ENCODE measurements at places on chromosomes 6 and 20.

DNA sequence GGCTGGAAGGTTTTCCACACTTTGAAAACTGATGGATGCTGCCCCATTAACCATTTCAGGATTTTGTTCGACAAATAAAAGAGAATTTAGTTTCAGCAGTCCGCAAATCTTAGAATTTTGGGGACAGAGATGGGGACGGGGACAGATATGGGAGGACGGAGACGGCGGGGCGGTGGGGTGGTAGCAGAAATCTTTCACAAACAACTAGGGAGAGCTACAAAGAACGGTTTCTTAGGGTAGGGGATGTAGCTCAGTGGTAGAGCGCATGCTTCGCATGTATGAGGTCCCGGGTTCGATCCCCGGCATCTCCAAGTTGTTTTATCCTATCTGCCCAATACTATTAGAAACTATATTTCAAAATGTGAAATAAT, 15.1 kb downstream of the HMGN4 start:
- peak; percentile 10 for DNase-seq

GRCh38 chr6:104580452-104580851, 279.3 kb downstream of the HACE1 start:
- no peak for DNase-seq

- no peak for DNase-seq
Measured at GRCh38 chr6:6365242-6365641, 44.8 kb upstream of the F13A1 start.

GRCh38 chr6:133410638-133411435, 169.7 kb downstream of the EYA4 start:
- no peak for DNase-seq

DNA sequence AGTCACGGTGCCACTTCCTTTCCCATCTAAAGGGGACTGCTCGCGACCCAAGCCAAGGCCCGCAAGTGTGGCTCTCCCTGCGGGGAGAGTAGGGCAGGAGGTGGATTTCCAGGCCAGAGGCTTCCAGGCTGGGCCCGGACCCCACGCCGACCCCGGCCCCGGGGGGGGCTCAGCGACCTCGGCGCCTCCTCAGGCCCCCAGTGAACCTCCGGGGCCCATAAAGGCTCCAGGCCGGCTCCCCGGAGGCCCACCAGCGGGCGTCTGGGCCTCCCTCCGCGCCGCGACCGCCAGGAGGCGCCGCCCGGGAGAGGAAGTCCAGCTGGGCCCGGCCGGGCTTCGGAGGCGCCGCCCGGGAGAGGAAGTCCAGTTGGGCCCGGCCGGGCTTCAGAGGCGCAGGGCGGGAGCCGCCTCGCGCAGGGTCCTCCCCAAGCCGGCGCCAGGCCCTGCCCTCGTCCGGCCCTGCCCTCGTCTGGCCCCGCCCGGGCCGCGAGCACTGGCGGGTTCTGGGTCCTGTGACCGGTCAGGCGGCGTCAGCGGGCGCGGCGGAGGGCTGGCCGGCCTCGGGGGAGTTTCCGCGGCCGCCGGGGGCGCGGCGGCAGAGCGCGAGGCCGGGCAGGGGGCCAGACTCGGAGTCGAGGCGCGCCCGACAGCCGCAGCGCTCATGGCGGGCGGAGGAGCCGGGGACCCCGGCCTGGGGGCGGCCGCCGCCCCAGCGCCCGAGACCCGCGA, at the start of gene RAB32:
RAB32 (plus strand) TSS at position 623 of the 729 bp plus-strand sequence; CDS start at position 662, 39 bp downstream.
- DNase-seq, result peak; percentile 26

GRCh38 chr20:37526839-37527637, 638 bp downstream of the BLCAP start:
- no peak for DNase-seq

- no peak for DNase-seq
Measured at GRCh38 chr6:107756660-107757355, 67.3 kb downstream of the SCML4 start.

DNA sequence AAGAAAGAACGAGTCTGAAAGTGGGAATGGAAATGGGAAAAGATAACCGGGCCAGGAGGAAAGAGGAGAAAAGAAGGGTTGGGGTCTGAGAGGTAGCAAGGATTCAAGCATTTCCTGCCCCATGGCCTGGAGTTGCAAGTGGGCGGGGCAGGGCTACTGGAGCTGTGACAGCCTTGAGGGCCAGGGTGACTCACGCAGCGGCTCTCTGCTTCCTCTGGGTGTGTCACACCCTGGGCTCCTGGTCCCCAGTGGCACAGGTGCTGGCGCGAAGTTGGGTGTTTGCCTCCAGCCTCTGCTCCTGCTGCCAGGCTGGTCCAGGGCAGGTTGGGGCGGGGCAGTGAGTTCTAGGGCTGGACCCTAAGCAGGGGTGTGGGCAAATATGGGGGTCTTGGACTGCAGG, 3.3 kb upstream of the ULBP3 start:
- DNase-seq, result peak; percentile 40

- DNase-seq, result no peak
Measured at GRCh38 chr6:1004885-1005630, 306.8 kb upstream of the FOXQ1 start.

GRCh38 chr6:52124126-52125121, 37.0 kb upstream of the PKHD1 start:
- no peak for DNase-seq

- DNase-seq, result no peak
Measured at GRCh38 chr6:149137594-149137993, 179.9 kb upstream of the TAB2 start.

DNA sequence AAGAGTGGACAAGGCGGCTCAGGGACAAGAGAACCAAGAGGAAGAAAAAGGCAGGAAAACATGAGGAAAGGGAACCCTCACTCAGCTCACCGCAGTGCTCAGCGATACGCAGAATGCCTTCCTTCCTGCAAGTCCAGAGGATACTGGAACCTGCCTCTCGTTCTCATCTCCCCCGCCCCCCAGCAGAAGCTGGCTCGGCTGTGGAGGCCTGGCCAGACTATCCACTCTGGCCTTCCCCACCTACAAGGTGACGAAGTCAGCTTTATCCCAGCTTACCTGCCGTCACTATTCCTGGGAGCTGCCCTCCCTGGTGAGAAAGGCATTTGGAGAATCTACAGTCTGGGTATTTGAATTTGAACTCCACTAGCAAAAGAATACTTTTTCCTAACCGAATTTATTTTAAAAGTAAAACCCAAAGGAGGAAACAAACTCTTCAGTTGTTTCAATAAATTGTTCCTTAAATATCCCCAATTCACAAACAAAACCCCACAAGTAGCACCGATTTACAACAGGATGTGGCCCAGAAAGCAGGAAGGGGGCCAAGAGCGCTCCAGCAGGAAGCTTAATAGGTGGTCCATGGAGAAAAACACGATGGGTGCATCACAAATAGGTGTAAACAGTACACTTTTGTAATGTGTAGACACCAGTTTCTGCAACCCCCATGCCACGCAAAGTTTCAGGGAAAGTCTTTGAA, 2.1 kb upstream of the DIDO1 start:
- no peak for DNase-seq

DNA sequence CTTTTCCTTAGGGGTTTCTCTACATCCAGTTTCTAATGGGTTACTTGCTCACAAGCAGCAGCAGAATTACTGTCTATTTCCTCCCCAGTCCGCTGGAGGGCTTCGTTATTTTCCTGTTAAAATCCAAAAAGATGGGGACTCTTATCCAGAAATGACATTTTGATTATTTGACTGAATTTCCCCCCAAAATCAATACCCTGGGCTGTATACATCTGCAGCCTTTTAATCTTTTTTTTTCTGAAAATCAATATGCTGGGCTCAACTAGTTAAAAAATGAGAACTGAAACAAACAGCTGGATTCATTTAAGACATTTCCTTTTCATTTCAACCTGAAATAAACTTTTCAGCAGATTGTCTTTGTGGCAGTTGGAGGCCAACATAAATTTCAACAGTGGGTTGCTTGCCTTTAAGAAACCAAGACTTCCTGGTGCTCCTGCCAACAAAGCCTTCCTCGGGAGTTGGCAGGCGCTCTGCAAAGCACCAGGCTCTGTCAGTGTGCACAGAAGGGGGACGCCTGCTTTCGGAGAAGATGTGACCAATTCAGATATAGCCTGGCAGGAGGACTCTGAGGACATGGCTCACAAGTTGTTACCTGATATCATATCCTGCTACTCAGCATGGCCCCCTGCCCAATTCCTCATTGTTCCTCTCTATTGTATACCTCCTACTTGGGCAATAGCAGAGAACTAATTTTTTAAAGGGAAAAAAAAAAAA, 204.7 kb upstream of the ARG1 start:
- no peak for DNase-seq

- no peak for DNase-seq
Measured at GRCh38 chr6:133978896-133979240, 25.8 kb downstream of the TBPL1 start.

DNA sequence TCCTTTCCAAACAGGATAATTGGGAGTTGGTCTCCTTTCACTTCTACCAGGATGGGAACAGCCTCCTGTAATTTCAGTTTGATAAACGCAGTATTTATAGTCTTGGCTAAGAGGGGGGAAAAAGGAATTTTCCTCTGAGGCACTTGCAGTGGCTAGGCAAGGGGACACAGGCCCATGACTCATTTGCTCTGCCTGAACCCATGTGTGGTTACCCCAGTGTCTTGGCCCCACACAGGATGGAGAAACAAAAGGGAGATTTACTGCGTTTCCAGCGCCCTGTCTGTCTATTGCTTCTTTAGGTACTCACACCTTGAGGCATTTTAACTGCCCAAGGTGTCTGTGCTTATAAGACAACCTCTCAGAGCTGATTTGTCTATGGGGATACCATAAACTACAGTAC, 74.8 kb upstream of the NEDD9 start:
- DNase-seq, result no peak

- DNase-seq, result no peak
Measured at GRCh38 chr20:20755231-20755630, 42.8 kb upstream of the RALGAPA2 start.

DNA sequence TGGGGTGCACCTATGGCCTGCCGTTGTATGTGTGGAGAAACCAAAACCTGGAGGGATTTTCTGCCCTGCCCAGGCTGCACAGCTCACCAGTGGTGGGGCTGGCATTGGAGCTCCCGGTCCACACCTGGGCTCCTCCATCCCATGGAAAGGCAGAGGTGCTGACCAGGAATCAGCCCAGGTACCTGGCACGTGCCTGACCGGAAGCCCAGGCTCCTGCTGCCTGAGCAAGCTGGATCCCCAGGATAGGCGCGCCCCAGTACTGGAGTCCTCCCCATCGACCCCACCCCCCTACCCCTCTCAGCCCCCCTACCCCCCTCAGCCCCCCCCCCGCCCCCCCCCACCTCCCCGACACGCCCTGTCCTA, 39.9 kb upstream of the HMGA1 start:
- no peak for DNase-seq

- no peak for DNase-seq
Measured at GRCh38 chr6:162488444-162488843, 239.1 kb downstream of the PRKN start.

GRCh38 chr6:24223115-24223919, 97.3 kb downstream of the NRSN1 start:
- no peak for DNase-seq

- DNase-seq, result no peak
Measured at GRCh38 chr20:47208534-47209174, 147.8 kb downstream of the ZMYND8 start.

DNA sequence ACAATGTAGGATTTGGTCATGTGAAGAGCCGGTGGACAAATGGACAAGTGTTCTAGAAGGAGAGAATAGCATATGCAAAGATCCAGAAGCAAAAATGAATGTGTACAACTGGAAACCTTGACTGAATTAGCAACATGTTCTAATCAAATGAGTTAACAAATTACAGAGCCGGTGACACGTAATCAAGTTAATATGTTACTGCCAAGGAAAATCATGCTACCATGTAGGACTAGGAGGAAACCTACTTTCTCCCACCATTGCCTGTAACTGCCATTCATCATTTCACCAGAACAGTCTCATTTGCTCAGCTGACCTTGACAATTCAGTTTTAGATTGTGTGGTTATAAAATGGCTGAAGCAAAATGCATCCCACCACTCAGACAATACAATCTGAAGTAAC, 179.4 kb downstream of the KIF16B start:
- no peak for DNase-seq

DNA sequence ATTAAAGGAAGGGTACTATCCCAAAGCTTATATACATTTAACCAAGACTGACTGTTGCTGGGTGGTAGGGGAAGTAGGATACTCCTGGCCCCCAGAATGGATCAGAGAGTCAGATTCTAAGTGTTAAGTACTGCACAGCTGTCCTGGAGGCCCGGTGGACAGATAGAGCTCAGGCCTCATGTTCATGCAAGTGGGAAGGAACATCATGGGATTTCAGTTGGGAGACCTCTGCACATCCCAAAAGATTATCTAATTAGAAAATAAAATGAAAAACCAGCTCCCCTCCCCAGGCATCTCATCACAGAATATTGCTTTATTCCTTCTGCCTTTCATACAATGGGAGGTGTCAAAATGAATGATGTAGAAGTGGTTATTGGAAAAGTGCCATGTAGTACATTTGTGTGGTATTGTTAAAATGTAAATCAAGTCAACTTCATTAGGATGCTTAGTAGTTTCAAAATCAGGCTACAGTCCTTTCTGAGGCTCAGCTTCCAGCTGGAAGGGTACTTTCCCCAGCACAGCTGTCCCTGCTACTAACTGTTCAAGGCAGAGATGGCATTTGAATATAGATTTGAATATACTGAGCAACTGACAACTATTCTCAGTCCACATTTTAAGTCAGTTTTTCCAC, 82.9 kb downstream of the SLC35B3 start:
- no peak for DNase-seq

DNA sequence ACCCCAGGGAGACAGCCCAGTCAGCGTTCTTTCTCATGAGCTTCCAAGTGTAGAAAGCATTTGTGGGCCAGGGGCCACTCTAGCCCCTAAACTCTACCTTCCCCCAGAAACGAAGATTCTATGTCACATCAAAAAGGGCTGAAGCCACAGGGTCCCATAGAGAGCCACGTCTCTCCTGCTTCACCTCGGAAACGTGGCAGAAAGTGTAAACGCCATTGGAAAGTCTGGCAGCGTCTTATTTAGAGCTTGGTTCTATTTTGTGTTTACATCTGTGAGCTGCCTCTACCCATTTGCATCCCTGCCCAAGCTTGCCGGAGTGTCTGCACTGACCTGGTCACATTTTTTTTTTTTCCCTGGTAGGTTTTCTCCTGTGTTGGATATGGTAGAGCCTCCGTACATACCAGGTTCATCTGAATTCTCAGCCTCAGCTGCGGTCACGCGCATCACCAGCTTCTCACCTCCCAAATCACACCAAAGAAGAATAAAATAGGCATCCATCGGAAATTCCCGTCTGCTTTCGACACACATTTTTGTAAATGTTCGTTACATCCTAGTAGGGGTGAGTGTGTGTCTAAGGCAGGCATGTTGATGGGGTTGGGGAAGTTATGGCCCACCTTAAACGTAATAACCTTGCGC, 62.6 kb downstream of the NPEPL1 start:
- DNase-seq, result no peak

DNA sequence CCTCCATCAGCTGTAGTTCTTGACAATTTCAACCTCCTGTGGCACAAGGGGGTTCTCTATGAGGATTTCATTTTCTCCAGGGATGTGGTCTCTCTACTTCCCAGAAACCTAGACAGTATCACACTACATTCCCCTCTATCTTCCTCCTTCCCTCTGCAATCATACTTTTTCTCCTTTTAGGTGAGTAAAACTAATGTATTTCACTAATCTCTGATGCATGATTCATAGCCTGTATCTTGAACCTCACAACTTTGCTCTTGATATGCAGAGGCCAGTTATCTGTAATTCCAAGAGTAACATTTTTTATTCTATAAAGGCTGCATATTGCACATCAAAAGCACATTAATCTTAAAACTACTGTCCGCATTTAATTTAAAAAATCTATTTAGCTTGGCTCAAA, 449.6 kb downstream of the RFPL4B start:
- DNase-seq, result no peak

GRCh38 chr6:115830895-115831294, 229.8 kb downstream of the FRK start:
- no peak for DNase-seq
